ENCODE measurements at places on chromosomes 7 and 10.

DNA sequence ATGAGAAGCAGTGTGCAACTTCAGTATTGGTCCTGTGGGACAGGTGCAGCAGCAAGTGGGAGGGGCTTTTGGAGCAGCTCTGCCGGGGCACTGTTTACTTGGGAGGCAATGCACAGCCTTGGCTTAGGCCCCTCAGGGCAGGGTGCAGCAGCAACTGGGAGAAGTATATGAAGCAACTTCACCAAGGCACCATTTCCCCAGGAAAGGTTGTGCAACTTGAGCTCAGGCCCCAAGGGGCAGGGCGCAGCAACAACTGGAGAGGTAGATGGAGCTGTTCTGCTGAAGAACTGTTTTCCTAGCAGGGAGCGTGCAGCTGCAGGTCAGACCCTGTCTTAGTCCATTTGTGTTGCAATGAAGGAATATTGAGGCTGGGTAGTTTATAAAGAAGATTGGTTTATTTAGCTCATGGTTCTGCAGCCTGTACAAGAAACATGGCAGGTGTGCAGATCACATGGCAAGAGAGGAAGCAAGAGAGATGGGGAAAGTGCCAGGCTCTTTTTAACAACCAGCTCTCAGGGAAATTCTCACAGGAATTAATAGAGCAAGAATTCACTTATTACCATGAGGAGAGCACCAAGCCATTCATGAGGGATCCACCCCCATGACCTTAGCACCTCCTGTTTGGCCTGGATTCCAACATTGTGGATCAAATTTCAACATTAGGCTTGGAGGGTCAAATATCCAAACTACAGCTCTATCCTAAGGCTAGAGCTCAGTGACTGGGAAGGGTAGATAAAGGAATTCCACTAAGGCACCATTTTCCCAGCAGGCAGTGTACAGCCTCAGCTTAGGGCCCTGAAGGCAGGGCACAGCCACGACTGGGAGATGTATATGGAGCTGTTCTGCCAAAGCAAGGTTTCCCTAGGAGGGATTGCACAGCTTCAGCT is 10.9 kb downstream of the GPR141 start:
- no peak for DNase-seq

DNA sequence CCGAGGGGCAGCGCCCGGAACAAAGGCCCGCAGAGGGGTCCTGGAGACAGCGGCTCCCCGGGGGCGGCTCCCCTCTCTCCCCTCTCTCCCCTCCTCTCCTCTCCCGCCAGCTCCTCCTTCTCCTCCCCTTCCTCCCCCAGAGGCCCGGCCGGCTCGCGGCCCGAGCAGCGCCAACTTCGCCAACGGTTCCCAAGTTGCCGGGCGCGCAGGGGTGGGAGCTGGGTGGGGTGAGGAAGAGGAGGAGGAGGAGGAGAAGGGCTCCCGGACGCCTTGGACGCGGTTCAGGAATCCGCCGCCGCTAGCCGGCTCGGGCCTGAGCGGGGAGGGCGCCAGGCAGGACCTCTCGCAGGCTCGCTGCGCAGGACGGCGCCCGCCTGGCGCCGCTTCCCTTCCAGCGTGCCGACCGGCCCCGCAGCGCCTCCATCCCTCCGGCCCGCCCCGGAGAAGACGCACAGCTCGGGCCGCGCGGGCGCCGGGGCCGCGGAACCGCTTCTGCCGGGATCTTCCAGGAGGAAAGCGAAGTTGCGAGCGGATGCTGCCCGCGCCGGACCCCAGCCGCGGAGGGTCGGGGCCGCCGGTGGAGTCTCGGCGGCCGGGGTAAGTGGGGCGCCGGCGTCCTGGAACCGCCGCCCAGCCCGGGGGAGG is at the start of gene CHST3:
CHST3 (plus strand) TSS at position 298 of the 645 bp plus-strand sequence. CDS start 41,448 bp downstream, outside the sequence.
- DNase-seq, result no peak

- DNase-seq, result no peak
Measured at GRCh38 chr10:618229-618989, 71.1 kb downstream of the DIP2C start.

DNA sequence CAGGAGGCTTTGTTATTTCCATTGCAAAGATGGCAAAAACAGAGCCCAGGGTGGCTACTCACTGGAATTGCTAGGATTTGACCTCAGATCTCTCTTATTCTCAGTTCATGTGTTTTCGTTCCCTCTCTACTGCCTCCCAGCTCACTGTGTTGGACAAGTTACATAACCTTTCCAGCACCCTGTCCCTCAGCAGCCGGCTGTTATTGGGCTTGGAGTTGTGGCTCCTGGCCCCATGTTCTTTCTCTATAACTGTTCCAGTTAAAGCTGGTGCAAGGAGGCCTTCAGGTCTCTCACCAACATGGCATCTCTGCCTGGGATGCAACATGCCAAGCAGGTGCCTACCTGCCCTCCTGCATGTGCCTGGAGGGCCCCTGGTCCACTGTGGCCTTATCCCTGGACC is 56.8 kb downstream of the LRRC18 start:
- no peak for DNase-seq

DNA sequence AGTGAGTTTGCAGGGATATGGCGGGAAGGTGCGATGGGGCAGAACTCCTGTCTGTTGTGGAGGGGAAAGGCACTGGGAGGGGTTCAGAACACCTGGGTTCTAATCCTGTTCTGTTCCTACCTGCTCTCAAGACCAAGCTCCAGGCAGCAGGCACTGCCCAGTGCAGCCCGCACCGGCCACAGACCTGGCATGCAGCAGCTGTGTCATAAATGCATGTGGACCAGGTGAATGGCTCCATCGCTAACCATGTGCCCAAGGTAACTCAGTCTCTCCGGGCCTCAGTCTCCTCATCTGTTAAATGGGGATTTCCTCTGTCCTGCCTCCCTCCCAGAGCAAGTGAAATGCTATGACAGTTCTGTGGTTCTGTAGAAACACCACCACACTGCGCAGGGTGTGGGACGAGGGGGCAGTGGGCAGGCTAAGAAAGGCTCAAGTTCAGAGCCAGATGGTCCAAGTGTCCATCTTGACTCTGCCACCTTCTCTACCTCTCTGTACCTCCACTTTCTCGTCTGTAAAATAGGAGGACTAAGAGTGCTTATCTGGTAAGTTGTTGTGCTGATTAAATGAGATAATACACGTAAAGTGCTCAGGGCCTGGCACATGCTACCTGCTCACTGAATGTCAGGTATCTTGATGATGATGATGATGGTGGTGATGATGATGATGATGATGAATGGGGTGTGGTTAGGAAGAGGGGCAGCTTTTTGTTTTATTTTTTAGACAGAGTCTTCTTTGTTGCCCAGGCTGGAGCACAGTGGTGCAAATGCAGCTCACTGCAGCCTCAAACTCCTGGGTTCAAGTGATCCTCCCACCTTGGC is 22.9 kb downstream of the ATP6V1F start:
- DNase-seq, result no peak

DNA sequence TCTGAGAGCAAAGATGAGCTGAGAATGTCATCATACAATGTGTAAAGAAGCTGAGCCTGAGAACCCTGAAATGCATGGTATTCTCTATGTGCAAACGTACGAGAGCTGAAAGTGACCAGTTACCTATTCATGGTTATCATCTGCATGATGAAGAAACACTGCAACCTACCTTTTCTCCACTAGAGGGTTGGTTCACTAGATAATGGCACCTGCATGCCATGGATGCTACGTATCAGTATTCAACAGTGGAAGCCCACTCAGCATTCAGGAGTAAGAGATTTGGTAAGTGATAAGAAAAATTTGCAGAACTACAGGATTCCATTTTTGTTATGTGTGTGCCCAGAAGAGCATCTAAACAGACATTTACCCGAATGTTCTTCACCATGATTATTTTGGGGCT is 145.4 kb downstream of the PTPRN2 start:
- DNase-seq, result no peak

- DNase-seq, result no peak
Measured at GRCh38 chr7:45026984-45027773, 27.2 kb downstream of the CCM2 start.

- no peak for DNase-seq
Measured at GRCh38 chr10:12459762-12460161, 110.4 kb downstream of the CAMK1D start.

DNA sequence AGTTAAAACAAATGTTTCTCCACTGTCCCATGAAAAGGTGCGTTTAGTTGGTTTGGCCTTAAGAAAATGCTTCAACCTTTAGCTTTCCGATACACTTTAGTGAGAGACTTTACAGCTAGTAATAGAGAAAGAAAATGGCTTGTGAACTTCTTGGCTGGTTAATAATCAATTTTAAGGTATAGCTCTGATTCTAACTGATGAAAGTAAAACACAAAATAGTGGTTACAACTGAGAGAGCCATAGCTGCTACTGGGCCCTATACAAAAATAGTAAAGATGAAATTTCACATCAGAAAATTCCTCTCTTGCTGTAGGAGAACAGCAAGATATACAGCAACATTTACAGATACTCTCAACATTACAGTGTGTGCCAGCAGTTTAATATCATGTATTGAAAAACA is 371.4 kb downstream of the PHTF2 start:
- no peak for DNase-seq

- no peak for DNase-seq
Measured at GRCh38 chr10:4108693-4109092, 323.7 kb upstream of the KLF6 start.

GRCh38 chr10:43090188-43090587 is 13.3 kb downstream of the RET start:
- no peak for DNase-seq

- DNase-seq, result no peak
Measured at GRCh38 chr10:101228153-101228965, 904 bp downstream of the LBX1 start.

DNA sequence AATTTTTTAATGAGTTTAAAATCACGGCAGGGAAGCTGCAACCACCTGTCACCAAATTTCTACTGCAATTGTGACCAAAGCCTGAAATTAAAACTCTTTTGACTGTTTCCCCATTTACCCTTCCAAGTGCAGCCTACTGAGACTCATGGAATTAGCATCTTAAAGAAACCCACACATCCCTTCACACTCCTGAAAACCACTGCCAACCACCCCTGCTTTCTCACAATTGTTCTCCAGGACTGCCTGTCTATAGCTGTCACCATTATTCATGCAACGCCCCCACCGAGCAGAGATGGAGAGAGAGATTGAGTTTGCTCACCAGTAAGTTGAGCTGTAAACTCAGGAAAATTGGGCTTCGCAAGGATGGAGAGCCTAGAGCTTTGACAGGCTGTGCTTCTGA is 383.8 kb upstream of the SORCS1 start:
- DNase-seq, result no peak

- DNase-seq, result peak; percentile 79
Measured at GRCh38 chr10:96130326-96130995, 364 bp downstream of the ZNF518A start.

DNA sequence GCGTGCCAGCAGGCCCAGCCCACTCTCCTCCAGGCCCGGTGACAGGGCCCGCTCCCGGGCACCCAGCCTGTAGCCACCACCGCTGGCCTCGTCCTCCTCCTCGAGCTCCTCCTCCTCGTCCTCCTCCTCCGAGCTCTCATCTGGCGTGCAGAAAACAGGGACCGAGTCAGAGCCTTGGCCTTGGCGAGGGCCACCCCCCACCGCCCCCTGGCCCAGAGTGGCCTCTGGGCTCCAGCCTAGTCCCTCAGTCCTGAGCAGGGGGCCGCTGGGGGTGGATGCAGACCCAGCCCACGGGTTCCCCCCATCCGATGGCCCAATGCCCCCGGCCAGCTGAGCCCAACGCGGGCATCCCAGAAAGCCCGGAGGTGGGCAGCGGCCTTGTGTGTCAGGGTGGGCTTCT is 62.9 kb downstream of the SLC29A4 start:
- no peak for DNase-seq

DNA sequence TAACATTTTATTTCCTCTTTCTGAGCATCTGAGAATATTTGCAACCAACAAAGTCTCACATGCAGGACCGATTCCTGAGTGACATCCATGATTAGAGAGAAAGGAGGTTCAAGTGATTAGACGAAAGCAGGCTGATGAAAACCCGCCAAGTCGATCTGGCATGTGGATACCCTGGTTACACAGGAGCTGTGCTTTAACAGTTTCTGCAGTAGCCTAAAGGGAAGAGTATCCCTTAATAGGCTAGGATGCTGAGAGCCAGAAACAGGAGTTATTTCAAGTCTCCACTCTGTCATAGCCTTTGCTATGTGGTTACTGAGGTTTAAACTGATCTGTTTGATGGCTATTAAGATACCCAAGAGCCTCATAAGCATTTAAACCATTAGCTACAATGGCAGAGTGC is 82.5 kb downstream of the PRKCQ start:
- DNase-seq, result no peak

- no peak for DNase-seq
Measured at GRCh38 chr7:49396229-49396628, 377.2 kb upstream of the VWC2 start.

DNA sequence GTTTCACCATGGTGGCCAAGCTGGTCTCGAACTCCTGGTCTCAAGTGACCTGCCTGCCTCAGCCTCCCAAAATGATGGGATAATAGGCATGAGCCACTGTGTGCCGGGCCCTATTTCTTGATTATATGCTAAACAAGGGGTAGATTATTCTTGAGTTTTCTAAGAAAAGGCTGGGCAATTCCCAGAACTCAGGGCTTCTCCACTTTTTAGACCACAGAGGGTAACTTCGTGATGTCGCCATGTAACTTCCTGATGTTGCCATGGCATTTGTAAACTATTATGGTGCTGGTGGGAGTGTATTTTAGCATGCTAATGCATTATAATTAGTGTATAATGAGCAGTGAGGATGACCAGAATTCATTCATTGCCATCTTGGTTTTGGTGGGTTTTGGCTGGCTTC is 35.8 kb downstream of the OTUD1 start:
- no peak for DNase-seq

GRCh38 chr10:117164592-117165537 is 26.8 kb upstream of the VAX1 start:
- no peak for DNase-seq

DNA sequence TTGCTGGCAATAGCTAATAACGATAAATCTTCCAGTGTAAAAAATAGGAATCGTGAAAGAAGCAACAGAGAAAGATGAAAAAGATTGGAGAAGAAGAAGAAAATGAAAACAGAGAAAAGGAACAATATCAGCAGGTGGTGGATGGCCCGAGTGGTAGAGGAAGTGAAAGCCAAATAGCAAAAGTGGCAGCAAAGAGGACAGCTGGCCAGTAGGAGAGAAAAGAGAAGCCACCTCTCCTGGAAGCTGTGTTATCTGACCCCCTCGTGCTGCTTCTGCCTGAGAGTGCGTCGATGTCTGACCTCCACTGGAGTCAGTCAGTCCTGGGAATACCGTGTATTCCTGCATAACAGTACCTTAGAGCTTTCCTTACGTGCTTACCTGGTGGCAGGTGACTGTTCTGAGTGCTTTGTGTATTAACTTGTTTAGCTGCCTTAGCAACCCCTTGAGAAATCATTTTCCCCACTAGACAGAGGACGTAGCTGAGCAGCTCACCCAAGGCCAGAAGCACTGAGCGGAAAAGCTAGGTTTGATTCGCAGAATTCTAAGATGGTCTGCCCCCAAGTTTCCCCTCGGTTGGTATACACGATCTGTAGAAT is 88.3 kb downstream of the CHN2 start:
- DNase-seq, result no peak

- DNase-seq, result no peak
Measured at GRCh38 chr10:88379575-88379974, 203.5 kb downstream of the RNLS start.

- DNase-seq, result no peak
Measured at GRCh38 chr10:20672741-20673140, 224.4 kb downstream of the NEBL start.

- no peak for DNase-seq
Measured at GRCh38 chr7:108181073-108181985, 51.2 kb upstream of the LAMB4 start.
